ENCODE measurements at places on chromosomes 1 and 21. TPM values are rescaled to one million over a fixed set of nuclear protein-coding genes. Genes with fewer than 3 reads are reported as not detected.

GRCh38 chr1:106937104-106937503 lies 119.4 kb upstream of the PRMT6 start:
- no peak for DNase-seq
- H3K27me3 ChIP-seq = no peaks in the 10 kb centered on the region
- H3K4me3 ChIP-seq = no peak overlapping the region

- H3K4me3 ChIP-seq = no peak overlapping the region
- no peaks in the 10 kb centered on the region for H3K36me3 ChIP-seq
- no peak overlapping the region for H3K27ac ChIP-seq
- no peaks in the 10 kb centered on the region for H3K27me3 ChIP-seq
- H3K4me1 ChIP-seq = no peaks in the 10 kb centered on the region
Observed at GRCh38 chr1:214473387-214473786, 78.0 kb downstream of the PTPN14 start.

- H3K27me3 ChIP-seq = no peaks in the 10 kb centered on the region
- H3K4me3 ChIP-seq = no peak overlapping the region
- DNase-seq = no peak
Observed at GRCh38 chr1:182146286-182146685, 84.8 kb upstream of the ZNF648 start.

DNA sequence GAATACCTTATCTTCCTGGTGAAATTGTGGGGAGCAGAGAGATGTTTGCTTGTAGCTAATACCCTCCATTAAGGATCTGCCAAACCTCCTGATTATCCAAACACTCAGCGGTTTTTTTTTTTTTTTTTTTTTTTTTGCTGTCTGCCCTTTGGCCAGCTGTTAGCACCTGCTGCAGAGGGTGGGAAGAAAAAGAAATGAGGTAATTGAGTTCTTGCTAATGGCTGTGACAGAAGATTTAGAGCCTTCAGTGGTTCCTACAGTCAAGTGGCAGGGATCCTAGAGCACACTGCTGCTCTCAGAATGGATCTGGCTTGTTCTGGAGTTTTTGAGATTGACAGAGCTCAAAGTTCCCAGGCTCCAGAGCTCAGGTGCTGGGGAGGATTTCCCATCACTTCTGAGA lies 342.5 kb downstream of the DISC1 start:
- no peak for DNase-seq
- no peaks in the 10 kb centered on the region for H3K4me1 ChIP-seq
- no peak overlapping the region for H3K27ac ChIP-seq
- no peaks in the 10 kb centered on the region for H3K36me3 ChIP-seq

DNA sequence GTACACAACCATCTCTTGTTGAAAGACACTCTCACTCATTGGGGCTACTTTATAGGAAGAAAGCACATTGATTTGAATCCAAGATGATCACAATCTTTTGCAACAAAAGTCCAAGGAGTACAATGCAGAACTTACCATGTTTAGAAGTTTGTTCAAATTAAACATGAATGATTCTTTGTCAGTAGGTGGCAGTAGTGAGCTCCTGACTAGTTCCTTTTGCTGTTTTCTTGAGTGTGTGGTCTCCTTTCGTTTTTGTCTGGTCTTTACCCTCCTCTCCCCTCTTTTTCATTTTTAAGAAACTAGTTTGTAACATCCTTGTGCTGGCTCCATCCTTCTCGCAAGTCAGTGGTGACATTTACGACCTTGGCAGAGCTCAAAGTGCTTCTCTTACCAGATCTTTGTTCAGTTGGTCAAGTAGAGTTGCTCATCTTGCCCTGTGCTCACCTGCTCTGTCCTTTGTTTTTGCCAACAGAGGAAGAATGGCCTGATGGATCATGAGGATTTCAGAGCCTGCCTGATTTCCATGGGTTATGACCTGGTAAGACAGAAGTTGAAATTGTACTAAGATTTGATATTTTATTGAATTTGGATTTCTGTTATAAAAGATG lies 35.7 kb upstream of the MTR start:
- no peaks in the 10 kb centered on the region for H3K4me1 ChIP-seq
- H3K27me3 ChIP-seq = no peaks in the 10 kb centered on the region
- no peak overlapping the region for H3K4me3 ChIP-seq
- no peaks in the 10 kb centered on the region for H3K36me3 ChIP-seq
- no peak for DNase-seq

Gene OR14K1
- total RNA-seq = not detected

Gene LCE3E
- total RNA-seq = not detected

Gene GCSAML
- 0.21 TPM for total RNA-seq

Gene CLDN19
- total RNA-seq = not detected

Gene KCNA3
- 1.4 TPM for total RNA-seq

Gene TSPEAR
- not detected for total RNA-seq

Measured in uterus (tissue), 4 donors.